ENCODE measurements at places on chromosomes 2 and 18.

GRCh38 chr2:109530712-109531111, 83.1 kb downstream of the SEPTIN10 start:
- no peak for DNase-seq

DNA sequence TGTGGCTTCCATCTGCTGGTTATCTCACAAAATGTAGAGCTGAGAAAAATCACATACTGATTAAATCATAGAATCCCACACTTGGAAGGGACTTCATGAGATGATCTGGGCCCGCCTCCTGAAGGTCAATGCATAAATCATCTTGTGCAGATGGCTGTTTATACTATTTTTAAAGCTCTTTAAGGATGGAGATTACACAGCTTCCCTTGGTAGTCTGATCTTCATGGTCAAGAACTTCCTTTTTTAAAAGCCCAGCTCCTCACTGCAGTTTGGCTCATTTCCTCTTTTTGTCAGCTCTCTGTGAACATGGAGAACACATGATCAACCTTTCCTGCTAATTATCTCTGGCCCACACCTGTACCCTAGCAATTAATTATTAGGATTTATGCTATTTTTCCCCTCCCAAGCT, 25.9 kb downstream of the GCG start:
- DNase-seq: no peak

GRCh38 chr2:62489162-62489561, 16.8 kb downstream of the TMEM17 start:
- no peak for DNase-seq

DNA sequence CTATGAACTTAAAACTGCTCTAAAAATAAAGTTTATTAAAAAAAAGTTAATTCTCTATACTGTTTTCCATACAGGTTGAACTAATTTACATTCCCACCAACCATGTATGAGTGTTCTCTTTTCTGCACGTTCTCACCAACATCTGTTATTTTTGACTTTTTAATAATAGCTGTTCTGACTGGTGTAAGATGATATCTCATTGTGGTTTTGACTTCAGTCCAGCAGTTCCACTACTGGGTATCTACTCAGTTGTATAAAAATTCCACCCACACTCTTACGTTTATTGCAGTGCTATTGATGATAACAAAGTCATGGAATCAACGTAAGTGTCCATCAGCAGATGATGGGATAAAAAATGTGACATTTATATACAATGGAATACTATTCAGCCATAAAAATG, 33.7 kb downstream of the SPAG16 start:
- DNase-seq: no peak

GRCh38 chr2:119111115-119111975, 47.2 kb downstream of the C1QL2 start:
- no peak for DNase-seq

DNA sequence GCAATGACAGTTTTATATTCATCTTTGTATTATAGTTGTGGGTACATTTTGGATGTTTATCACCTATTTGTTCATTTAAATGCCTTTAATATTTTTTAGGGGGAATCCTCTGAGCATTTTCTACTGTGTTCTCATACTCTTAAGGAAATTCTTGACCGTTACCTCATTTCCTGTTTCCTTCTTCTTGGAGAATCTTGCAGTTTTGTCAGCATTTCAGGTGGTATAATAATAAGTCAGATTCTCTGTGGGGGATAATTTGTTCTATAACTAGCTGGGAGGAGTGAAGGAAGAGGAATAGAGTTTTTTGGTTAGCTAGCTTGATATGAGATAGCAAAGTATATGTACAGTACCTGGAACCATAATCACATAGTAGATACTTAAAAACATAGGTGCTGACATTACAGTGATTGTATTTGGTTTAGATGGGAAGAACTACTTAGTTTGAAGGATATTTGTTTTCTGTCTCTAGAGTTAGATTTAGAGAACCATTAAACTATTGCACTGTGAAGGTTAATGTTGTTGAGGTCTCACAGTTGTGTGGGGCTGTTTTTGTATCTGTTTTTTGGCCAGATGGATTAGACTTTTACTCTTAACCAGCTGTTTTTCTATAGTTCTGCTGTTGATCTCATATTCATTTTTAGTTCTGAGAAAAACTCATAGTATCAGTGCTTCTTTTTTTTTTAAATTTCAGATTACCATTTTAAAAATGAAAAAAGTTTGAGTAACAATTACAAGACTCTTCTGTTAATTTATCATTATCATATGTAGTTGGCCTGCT, 14.2 kb downstream of the MTX2 start:
- DNase-seq: no peak

DNA sequence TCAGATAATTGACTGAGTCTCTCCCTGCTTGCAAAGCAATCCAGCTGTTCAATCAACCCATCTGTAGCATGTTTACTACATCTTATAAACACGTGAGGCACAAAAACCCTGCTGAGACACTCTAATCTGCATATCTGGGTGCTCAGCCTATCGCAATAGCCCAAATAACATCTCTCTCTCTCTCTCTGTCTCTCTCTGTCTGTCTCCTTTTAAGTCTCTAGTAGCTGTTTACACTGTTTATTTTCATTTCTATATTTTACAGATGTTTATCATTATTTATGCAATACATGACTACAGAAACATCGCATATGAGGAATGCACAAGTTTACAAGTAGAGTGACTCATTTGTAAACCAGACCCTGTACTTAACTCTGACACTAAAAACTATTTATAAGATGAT, 422.1 kb upstream of the DSEL start:
- DNase-seq: no peak

GRCh38 chr2:176099728-176100546, at the start of gene HOXD12:
HOXD12 (plus strand) TSS chr2:176099795; CDS start chr2:176099802, 7 bp downstream.
- no peak for DNase-seq

- peak; percentile 1 for DNase-seq
These were observed 516.7 kb downstream of the NR4A2 start for GRCh38 chr2:155815851-155816250.

DNA sequence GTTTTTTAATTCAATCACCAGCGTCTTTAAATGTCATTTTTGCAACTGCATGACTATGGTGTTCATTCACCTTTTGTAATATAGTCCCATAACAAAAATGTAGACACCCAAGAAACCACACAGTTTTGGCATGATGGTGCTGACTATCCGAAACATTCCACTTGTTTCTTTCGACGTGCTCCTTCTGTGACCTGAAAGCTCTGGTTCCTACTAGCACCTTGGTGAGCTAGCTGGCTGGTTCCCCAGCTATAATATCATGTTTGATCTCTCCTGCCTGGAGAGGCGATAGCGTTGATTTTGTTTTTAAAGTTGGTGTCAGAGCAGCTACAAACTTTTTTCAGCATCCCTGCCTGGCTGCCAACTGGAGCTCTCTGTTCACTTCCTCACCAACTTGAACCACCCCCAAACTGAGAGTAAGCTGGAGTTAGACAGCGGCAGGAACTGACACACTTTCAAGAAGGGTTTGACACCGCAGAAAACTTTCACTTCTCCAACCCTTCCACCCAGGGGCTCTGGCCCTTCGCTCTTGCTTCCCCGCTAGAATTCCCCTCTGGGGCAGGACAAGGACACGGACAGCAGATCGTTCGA, 1.1 kb downstream of the ATAD2B start:
- peak; percentile 40 for DNase-seq

DNA sequence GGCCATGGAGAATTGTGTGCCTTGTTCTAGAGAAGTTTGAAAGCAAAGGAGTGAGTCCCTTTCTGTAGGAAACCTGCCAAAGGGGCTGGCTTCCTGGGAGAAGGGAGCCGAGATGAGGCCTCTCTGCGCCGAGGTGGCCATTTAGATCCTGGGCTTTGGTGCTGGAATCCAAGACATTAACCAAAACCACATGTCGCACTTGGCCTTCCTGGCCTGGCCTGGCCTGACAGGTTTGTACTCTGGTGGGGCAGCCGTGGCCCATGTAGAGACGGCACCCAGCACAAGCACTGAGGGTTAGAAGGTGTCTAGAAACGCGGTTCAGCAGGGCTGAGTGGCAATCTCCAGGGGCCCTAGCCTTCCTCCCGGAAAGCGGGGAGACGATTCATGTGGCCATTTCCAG, 7.1 kb downstream of the CNNM3 start:
- DNase-seq: no peak

GRCh38 chr2:55137024-55137958, 87.0 kb upstream of the RTN4 start:
- DNase-seq: no peak

- no peak for DNase-seq
These were observed 566 bp downstream of the GATA6 start for GRCh38 chr18:22169889-22170420.

DNA sequence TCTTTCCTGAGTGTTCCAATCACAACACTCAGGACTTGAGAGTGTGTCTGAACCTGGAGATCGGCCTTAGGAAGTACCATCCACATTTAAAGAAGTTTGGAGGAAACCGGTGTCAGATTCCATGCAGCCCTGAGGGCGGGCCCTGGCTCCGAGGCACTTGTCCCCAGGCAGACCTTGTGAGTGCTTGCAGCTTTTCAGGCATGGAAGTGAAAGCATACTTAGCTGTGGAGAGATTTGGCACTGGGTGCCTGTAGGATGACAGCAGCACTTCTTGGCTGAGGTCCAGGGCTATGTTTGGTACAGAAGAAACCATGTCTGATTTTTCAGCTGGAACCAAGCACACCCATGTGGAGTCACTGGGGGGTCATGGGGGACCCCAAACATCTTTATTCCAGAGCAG, 230.8 kb downstream of the SEPTIN10 start:
- DNase-seq: no peak

DNA sequence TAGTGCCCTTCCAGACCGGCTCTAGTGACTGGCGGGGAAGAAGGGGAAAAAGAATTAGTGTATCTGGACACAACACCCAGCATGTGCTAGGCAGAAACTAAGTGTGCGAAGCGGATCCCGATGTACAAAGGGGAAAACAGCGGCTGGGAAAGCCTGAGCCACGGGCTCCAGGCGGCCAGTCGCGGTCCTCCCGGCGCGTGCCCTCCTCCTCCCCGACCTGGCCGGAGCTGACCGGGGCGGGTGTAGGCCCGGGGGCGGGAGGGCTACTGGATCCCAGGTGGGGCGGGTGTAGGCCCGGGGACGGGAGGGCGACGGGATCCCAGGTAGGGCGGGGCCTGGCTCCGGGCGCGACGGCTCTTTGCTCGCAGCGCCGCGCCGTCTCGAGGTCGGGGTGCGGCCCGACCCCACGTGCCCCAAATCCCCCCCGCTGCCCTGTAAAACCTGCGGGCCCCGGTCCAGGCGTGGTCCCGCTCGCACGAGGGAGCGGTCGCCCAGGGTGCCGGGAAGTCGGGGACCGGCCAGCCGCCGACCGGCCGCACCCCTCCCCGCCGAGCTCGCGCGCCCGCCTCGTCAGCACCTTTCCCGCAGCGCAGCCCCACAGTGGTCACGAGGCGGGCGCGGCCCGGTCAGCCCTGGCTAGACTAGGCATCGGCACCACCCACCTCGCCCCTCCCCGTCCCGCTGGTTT, 48.8 kb downstream of the C2orf42 start:
- peak; percentile 23 for DNase-seq

GRCh38 chr18:76161983-76162382, 333.1 kb downstream of the ZNF516 start:
- no peak for DNase-seq

DNA sequence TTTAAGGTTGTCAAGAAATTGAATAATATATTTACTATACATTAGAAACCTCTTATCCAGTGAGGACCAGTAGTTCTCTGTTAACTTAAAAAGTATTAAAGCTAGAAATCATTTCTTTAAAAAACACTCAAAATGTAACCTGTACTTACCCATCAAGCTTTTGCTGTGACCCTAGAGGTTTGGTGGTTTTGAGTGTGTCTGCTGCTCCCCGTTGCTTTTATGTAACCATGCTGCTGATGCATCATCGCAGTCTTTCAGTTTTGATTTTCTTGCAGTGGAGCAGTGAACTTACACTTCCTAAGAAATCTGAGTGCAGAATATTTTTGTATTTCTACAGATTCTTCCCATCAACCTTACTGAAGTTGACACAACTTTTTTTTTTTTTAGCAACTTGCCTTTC, 34.2 kb downstream of the MRPS9 start:
- no peak for DNase-seq

DNA sequence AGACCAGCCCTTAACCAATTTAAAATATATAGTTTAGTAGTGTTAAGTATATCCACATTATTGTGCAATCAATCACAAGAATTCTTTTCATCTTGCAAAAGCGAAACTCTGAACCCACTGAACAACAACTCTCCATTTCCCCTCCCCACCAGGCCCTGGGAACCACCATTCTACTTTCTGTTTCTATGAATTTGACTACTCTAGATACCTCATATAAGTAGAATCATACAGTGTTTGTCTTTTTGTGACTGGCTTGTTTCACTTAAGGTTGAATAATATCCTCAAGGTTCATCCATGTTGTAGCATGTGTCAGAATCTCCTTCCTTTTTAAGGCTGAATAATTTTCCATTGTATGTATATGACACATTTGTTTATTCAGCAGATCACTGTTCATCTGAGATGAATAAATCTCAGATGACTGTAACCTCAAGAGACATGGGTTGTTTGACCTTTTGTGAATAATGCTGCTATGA, 8.1 kb upstream of the SOS1 start:
- DNase-seq: no peak

DNA sequence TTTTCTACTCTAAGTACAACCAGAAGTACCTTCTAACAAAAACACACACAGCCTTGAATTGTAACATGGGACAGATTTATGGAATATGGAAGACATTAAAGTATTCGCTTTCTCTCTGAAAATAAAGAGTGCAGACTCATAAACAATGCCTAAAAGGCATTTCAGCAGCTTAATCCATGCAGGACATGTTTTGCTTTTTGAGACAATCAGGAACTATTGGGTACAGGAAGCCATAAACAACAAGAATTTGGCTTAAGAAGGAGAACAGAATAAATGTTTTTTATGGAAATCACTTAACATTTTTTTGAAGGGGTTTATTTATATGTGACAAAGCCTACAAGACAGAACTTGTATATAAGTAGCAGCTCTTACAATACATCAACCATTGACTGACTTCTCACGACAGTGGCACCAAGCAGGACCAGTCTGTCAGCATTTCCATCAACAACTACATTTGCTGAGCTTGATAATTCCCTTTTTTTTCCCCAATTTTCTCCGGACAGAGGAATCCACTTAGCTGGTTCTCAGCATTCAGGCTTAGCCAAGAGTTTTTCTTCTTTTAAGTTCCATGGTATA, 140.1 kb downstream of the EXOC6B start:
- DNase-seq: no peak

DNA sequence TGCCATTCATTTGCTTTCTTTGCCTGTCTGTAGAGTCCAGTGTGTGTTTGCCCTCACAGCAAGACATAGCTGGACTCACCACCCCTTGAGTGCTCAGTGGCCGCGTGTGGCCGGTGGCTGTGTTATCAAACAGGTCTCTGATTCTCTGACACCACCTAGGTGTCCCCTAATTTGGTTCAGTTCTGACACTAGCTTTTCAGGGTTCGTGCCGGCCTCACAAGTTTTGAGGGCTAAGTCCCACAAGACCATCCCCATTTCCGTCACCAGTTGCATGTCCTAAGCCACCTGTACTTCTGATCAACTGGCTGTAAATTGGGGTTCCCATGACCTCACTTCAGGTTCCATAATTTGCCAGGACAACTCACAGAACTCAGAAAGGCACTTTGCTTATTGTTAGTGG, 23.5 kb downstream of the NCK2 start:
- DNase-seq: no peak
